ENCODE measurements at places on chromosomes 7 and 10.

DNA sequence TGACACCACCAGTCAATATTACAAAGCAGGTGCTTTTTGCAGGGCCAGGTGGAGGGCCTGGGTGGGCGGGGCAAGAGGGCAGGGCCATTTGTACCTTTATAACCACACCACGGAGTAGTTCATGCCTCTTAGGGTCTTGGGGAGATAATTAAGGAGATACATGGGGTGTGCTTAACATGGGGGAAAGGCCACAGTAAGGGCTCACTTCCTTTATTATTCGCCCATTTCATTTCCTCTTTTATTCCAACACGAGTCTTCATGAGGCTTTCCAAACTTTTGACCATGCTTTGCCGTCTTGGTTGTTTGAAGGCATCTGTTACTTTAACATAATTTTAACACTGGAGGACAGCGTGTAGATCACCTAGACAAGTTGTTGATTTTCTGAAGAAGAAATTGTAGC lies 33.3 kb upstream of the LYZL2 start:
- DNase-seq: peak; percentile 25

GRCh38 chr7:139396323-139396951 lies 36.7 kb downstream of the LUC7L2 start:
- DNase-seq: no peak

- peak; percentile 59 for DNase-seq
Measured at GRCh38 chr10:70162892-70163201, 7.5 kb downstream of the SAR1A start.

DNA sequence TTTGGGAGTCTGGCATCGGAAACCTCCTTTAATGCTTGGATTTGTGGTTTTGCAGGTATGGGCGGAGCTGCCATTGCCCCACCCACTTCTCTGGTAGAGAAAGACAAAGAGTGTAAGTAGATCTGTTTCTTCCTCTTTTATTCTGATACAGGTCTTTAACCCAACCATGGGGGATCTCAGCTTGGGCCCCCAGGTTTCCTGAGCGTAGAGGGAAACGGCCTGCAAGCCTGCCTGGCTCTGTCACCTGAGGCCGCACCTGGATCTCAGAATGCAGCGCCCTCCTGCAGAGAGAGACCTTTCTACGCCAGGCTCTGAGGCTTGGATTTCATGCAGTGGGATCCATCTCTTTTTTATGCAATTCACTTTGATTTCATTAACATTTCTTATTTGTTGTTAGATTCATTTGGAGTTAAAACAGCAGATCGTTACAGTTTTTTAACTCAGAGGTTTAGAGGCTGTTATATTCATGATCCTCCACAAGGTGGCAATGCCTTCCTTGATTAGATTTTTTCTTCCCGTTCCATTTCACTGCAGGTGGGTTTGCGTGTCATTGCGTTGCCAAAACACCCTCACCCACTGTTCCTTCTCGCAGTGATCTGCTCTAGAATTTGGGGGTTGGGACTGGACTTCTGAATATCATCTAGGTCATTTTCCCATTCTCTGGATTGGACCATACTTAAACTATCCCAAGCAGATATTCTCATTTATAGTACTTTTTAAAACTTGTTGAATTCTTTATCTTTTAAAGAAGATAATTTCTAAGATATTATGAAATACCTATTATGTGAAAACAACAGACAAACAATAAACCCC lies 20.0 kb downstream of the RBM17 start:
- peak; percentile 52 for DNase-seq

GRCh38 chr10:28410420-28411135 lies 107.7 kb upstream of the MPP7 start:
- DNase-seq: no peak

DNA sequence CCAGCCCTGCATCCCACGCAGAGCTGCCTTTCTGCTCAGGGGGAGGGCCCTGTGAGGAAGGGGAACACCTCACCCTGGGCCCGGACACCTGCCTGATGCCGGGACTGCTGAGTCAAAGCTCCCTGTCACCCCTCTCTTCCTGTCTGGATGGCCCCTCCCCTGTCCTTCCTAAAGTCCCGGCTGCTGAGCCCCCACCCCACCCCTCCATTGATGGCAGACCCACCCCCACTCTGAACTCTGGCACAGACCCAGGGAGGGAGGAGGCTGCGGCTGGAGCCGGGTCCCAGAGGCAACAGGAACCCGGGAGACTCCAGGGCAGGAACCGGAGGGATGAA lies 78.7 kb downstream of the ELFN1 start:
- no peak for DNase-seq

DNA sequence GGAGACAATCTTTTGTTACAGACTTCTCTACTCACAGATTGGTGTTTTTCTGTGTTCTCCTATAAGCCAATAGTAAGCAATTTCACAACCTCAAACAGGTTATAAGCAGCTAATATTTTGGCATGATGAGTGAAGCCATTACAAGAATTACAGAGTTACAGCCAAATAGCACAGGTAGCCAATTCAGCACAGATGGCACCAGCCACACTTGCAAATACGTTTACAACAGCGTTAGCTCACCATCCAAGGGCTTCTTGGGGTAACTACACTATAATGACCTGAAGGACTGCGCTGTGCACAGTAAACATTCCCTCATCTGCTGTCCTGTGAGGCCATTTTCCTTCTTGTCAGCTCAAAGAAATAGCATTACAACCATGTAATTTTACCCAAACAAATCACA lies 428.6 kb downstream of the TCERG1L start:
- DNase-seq: no peak

DNA sequence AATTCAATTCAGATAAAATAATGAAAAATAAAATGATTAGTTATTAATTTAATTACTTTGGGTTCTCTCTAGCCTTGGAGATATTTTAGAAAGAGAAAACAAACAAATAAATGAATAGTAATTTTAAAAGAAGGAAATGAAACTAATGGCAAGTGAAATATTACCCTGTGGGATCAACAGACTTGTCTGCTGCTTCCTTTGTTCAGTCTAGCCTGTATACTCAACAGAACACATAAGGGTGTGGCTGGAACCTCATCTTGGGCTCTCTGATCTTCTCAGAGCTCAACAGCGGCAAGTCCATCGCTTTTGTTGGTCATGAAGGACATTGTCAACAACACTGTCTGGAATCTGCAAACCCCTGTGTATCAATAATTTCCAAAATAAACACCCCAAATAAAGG lies 904.9 kb downstream of the IPMK start:
- DNase-seq: no peak

GRCh38 chr10:52313933-52314821 lies at the start of gene DKK1:
Gene DKK1, plus strand, starts transcription at chr10:52314281. Its CDS starts 154 bp downstream, at chr10:52314435.
- DNase-seq: no peak

GRCh38 chr7:137734221-137734620 lies 112.6 kb downstream of the DGKI start:
- DNase-seq: no peak

- DNase-seq: no peak
Measured at GRCh38 chr10:86644794-86645445, 9.4 kb upstream of the OPN4 start.

- DNase-seq: no peak
Measured at GRCh38 chr7:152637161-152637560, 38.8 kb downstream of the XRCC2 start.

- DNase-seq: no peak
Measured at GRCh38 chr7:139698278-139698677, 79.5 kb downstream of the HIPK2 start.

DNA sequence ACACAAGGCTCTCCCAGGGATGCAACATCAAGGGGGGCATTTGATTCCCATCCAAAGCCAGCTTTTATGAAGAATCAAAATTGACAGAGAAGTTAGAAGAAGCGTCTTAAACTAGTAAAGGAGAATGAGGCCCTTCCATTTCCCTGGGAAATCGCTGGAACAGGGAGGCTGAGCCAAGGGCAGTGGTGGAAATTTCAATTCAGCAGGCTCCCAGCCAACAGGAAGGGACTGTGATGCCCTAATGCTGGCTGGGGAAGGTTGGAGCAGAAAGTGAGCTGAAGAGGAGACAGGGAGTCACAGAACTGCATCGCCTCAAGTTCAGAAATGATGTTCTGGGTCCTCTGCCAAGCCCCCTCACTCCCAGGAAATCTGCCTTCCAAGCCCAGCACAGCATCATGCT lies 517.3 kb downstream of the GRID1 start:
- DNase-seq: no peak

DNA sequence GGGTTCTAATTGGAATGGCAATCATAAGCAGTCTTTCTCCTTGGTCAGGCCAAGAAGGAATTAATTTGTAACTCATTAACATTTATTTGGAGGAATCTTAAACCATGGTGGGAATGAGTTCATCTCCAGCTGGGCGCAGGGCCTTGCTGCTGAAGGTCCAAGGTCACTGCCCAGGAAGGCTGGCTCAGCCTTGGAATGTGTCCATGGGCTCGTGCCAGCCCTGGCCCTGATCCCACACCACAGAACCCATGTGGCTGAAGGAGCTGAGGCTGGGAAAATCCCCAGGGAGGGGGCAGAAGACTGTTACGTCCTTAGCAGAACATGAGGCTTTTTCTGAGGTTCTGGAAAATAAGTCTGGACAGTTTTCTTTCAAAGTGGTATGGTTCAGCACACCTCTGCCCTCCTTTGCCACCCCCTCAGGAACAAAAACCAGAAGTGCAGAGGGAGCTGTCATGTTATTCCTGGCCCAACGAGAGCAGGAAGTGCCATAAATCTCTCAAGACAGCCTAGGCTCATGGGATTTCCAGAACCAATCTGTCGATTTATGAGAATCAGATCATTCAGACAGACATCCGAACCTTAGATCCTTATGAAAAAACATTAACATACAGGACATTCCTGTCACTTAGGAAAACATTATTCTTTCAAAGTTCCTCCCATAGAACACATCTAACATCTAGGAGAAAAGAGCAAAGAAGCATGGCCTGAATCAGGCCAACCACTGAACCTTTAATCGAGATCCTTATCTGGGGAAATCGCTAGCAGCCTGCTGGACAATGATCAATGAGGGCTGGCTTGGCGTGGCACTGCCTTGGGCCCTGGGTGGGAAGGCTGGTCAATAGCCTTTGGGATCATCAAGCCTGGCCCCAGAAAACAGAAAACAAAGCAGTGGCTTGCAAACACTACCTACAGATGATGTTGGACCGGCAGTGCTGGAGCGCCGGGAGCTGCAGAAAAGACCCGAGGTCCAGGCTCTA lies 134.3 kb downstream of the TAX1BP1 start:
- DNase-seq: no peak

Data from NB4 (cell line).